ENCODE measurements at places on chromosomes 13 and 19. TPM values are rescaled to one million over a fixed set of nuclear protein-coding genes. Genes with fewer than 3 reads are reported as not detected.

The SELENOW gene
- 123 TPM for total RNA-seq

The PDX1 gene
- not detected for total RNA-seq

The CGB8 gene
- not detected for total RNA-seq

The KIRREL2 gene
- total RNA-seq: 11.2 TPM

The SPRED3 gene
- 0.38 TPM for total RNA-seq

The SLC25A41 gene
- total RNA-seq: not detected
